Activated T-cell treated with anti-CD3 and anti-CD28 coated beads, Interleukin-2, amount 50 U/mL, for 1 hour (primary cell): ENCODE measurements at places on chromosomes 1 and 21.

GRCh38 chr1:234324821-234325220 is 48.4 kb upstream of the COA6 start:
- no peak for DNase-seq

- DNase-seq, result no peak
Observed at GRCh38 chr1:180563026-180563827, 4.5 kb downstream of the OVAAL start.

DNA sequence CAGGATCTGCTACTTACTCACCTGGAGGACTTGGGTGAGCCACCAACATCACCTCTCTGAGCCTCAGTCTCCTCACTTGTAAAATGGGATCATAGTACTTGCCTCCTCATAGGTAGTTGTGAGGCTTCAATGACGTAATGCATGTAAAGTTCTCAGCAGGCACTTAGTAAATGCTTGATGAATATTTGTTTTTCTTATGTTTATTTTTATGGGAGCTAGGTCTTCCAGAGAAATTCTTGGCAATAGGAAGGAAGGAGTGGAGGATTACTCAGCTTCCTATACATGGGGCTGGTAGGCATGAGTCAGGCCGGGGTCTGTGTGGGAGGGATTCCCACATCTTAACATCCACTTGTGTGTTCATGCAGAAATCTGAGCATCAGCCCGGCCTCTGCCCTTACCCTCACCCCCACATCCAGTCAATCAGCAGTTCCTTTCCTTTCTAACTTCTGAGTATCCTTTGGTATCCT is 95.4 kb upstream of the USP24 start:
- DNase-seq, result no peak

DNA sequence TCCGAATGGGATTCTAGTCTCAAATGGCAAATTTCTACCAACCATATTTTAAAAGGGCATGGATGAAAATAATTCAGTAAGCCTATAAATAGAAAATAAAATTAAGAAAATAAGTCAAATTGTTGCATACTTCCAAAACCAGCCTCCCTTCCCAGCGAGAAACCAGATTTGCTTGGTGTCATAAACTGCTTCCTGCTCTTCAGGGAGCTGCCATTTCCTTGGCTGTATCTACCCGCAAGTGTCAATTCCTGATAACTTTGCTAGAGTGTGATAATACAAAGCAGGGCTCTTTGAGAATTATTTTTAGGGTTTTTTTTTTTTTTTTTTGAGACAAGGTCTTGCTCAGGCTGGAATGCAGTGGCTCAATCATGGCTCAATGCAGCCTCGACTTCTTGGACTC is 62.3 kb downstream of the S1PR1 start:
- no peak for DNase-seq

- no peak for DNase-seq
Observed at GRCh38 chr1:53130878-53131589, 11.4 kb downstream of the SLC1A7 start.

DNA sequence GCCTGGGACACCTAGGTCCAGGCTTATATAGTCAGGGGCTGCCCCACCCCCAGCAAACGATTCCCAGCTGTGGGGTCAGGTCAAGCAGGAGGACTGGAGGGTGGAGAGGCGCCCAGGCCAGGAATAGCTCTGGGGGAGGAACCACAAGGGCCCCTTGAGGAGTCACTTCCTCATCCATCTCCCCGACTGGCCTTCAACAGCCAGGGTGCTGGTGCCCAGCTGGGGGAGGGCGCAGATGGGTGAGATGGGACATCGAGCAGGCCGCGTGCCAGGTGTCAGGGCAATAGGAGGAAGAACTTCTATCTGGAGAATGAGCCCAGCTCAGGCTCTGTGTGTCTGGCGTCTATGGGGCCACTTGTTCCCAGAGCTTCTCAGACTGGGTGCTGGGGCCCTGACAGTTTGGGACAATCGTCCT is 208 bp upstream of the MYBPH start:
- no peak for DNase-seq

DNA sequence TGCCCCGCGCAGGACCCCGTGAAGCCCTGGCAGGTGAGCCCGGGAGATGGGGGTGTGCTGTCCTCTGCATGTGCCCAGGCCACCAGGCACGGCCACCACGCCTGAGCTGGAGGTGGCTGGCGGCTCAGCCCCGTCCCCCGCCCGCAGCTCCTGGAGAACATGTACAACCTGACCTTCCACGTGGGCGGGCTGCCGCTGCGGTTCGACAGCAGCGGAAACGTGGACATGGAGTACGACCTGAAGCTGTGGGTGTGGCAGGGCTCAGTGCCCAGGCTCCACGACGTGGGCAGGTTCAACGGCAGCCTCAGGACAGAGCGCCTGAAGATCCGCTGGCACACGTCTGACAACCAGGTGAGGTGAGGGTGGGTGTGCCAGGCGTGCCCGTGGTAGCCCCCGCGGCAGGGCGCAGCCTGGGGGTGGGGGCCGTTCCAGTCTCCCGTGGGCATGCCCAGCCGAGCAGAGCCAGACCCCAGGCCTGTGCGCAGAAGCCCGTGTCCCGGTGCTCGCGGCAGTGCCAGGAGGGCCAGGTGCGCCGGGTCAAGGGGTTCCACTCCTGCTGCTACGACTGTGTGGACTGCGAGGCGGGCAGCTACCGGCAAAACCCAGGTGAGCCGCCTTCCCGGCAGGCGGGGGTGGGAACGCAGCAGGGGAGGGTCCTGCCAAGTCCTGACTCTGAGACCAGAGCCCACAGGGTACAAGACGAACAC is 1.8 kb downstream of the TAS1R3 start:
- DNase-seq, result no peak
